ENCODE measurements at places on chromosomes 2 and 18. TPM values are rescaled to one million over a fixed set of nuclear protein-coding genes. Genes with fewer than 3 reads are reported as not detected.
A peak's percentile ranks its signal among the peaks of the same experiment; 100 is the strongest.

DNA sequence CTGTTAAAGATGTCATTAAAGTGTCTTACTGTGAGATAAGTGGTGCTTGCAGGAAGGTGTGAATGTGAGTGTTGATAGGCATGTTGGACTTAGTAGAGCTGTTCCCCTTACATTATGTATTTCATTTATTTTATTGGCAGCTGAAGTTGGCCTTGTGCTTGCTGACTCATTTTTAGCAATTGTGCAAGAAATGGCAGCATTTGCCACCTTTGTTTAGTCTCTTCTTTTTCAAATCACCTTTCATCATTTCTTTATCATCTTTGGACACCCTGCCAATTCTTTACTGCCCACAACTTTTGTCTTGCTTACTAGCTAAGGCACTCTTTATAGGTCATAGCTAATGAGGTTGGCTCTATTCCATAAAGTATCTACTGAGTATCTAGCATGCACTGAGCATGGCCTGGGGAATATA is 130.3 kb upstream of the LYPD6 start:
- H3K4me3 ChIP-seq, result no peak overlapping the region
- no peak for DNase-seq
- no peaks in the 10 kb centered on the region for H3K36me3 ChIP-seq
- no peaks in the 10 kb centered on the region for H3K4me1 ChIP-seq
- H3K27me3 ChIP-seq, result no peaks in the 10 kb centered on the region

- no peak overlapping the region for H3K4me3 ChIP-seq
- no peak for DNase-seq
- no peak overlapping the region for H3K27ac ChIP-seq
- no peaks in the 10 kb centered on the region for H3K4me1 ChIP-seq
- H3K27me3 ChIP-seq, result no peaks in the 10 kb centered on the region
Observed at GRCh38 chr2:54303631-54304030, 47.6 kb upstream of the TSPYL6 start.

DNA sequence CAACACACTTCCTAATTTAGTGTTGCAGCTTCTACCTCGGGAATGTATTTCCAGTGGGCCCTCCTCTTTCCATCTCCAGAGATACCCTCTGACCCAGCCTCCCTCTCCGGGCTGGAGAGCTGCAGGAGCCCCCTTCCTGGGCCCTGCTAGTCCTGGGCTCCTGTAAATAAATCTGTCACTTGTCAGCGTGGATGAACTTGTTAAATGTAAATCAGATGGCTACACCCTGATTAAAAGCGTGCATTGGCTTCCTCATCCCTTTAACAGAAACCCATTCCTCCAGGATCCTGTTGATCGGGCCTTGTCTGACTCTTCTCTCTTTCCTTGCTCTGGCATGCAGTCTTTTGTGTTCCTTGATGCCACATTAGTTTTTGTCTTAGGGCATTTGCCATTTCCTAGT is 2.4 kb downstream of the ZNF236 start:
- H3K27me3 ChIP-seq, result no peaks in the 10 kb centered on the region
- no peaks in the 10 kb centered on the region for H3K36me3 ChIP-seq
- H3K4me1 ChIP-seq, result peaks cover 18% of the 10 kb centered on the region
- H3K27ac ChIP-seq, result no peak overlapping the region
- no peak overlapping the region for H3K4me3 ChIP-seq

GRCh38 chr2:120235681-120236080 is 12.5 kb upstream of the TMEM185B start:
- peaks cover 15% of the 10 kb centered on the region for H3K4me1 ChIP-seq
- H3K4me3 ChIP-seq, result no peak overlapping the region
- H3K36me3 ChIP-seq, result no peaks in the 10 kb centered on the region
- H3K27ac ChIP-seq, result no peak overlapping the region

DNA sequence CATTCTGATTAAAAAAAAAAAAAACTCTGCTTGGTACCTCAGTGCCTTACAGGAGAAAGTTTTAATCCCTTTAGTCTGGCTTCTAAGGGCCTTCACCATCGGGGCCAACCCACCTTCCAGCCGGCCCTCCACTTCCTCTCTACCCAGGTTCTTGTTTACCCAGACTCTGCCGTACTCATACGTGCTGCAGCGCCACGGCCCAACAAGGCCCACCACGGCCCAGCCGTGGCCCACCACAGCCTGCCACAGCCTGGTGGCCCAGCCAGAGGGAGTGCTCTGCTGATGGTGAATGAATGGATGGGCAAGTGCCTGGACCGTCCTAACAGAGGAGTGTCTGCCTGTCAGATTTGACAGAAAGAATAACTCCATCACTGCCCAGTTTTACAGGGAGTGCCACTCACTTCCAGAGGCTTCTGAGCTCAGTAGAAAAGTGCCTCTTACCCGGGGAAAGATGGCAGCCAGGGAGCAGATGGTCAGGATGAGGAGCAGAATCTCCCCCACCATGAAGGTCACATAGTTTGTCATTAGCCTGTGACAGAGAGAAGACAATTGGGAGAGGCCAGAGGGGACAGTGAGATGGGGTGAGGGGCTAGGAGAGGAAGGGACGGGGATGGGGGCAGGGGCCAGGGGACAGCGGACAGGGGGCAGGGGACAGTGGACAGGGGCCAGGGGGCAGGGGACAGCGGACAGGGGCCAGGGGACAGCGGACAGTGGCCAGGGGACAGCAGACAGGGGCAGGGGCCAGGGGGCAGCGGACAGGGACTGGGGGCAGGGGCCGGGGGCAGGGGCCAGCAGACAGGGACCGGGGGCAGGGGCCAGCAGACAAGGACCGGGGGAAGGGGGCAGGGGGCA is 38.2 kb downstream of the CENPO start:
- H3K4me3 ChIP-seq, result no peak overlapping the region
- H3K27me3 ChIP-seq, result no peaks in the 10 kb centered on the region
- peaks cover 4% of the 10 kb centered on the region for H3K36me3 ChIP-seq
- peak; percentile 49 for DNase-seq

DNA sequence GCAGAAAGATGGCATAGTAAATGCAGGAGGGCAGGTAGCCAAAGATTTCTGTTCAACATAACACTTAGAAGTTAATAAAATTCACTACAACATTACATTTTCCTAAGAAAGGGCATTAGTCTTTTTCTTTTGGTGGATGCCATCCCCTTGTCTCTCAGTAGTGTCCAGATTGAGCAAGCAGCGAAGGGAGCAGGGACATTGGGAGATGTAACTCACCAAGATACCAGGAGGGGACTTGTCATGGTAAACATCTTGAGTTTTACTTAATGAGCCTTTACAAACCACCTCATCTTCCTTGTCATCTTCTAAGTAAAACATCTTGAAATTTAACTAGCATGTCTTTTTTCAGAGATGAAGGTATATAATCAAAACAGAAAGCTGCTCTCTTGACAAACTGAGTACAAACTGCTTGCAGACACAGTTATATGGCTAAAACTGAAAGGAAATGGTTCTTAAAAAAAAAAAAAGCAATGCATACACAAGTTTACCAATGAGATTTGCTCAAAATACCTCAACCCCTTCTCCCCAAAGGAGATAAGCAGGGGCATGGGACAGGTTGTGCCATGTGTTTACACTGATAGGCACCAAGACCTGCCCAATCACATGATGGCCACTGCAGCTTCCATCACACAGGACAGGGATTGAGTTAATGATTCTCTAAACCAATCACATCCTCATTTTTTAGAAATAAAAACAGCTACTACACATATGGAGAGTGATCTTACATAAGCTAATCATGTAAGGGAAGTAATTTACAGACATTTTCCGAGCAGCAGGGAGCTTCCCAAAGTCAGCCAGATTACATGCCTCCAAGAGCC is 30.3 kb downstream of the LPIN2 start:
- no peak for DNase-seq
- H3K27ac ChIP-seq, result peak overlapping the region; percentile 78
- H3K4me3 ChIP-seq, result no peak overlapping the region
- no peaks in the 10 kb centered on the region for H3K36me3 ChIP-seq
- no peaks in the 10 kb centered on the region for H3K27me3 ChIP-seq

Gene POU3F3
- total RNA-seq, result not detected

DNA sequence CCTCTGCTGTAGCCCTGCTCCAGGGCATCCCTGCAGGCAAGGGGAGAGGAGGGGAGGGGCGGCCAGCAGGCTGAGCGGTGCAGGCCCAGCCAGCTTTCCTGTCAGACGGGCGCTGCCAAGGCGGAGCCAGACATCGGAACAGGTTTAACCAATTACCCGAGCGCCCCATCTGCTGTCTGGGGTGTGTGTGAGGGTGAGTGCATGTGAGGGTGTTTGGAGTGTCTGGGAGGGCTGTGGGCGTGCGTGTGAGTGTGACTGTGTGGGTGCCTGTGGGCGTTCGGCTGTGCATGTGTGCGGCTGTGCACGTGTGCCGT is 20.0 kb downstream of the EMX1 start:
- no peaks in the 10 kb centered on the region for H3K4me1 ChIP-seq
- no peak for DNase-seq
- no peak overlapping the region for H3K27ac ChIP-seq
- no peak overlapping the region for H3K4me3 ChIP-seq

DNA sequence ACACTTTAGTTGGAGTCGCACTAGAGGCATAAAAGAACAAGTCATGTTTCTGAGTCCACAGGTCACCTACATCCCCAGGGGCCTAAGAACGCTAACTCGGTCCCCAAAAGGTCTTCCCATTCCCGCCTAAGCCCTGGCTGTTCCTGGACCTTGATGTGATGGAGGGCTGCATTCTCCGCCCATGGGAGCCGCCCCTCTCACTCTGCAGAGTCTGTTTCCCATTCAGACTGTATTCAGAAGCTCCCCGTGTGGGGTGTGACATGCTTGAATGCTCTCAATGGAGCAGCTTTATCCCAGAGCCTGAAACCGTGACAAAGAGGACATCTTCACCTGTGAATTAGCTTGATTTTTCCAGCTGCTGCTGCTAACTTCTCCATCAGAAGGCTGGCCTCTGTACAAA is 319.0 kb upstream of the KLHL29 start:
- DNase-seq, result no peak
- no peaks in the 10 kb centered on the region for H3K4me1 ChIP-seq
- H3K27ac ChIP-seq, result no peak overlapping the region
- H3K27me3 ChIP-seq, result no peaks in the 10 kb centered on the region
- no peak overlapping the region for H3K4me3 ChIP-seq

GRCh38 chr2:128666596-128666995 is 347.9 kb upstream of the HS6ST1 start:
- no peaks in the 10 kb centered on the region for H3K36me3 ChIP-seq
- no peaks in the 10 kb centered on the region for H3K4me1 ChIP-seq
- no peaks in the 10 kb centered on the region for H3K27me3 ChIP-seq
- no peak overlapping the region for H3K4me3 ChIP-seq
- DNase-seq, result no peak

Gene TPGS2
- 57.6 TPM for total RNA-seq

DNA sequence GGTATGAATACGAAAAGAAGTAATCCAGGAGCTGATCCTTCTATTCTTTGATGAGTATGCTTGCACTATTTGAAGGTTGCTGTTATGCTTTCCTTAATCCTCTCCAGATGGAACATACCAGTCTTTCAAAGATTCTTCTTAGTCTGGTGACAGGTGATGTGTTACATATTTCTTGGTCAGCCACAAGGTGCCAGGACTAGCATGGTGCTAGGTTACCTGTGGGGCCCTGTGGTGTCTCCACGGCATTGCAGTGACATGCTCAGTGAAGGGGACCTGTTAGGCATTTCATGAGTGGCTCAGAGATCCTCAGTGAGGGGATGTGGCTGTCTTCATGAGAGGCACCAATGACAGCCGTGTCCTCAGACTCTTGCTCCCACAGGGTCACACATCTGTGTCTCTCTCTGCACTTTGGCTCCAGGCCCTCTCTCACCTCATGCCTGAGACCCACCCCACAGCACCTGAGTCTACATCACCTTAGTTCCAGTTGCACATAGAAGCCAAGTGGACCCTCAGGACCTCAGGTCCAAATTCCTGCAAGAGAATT is 13.1 kb upstream of the RAB31 start:
- no peak overlapping the region for H3K27ac ChIP-seq
- DNase-seq, result no peak
- H3K27me3 ChIP-seq, result no peaks in the 10 kb centered on the region

Gene SPATA3
- total RNA-seq, result not detected
